Left ventricle myocardium inferior (tissue), 1 donor: ENCODE measurements at places on chromosomes 16 and 17. TPM values are rescaled to one million over a fixed set of nuclear protein-coding genes. Genes with fewer than 3 reads are reported as not detected.

DNA sequence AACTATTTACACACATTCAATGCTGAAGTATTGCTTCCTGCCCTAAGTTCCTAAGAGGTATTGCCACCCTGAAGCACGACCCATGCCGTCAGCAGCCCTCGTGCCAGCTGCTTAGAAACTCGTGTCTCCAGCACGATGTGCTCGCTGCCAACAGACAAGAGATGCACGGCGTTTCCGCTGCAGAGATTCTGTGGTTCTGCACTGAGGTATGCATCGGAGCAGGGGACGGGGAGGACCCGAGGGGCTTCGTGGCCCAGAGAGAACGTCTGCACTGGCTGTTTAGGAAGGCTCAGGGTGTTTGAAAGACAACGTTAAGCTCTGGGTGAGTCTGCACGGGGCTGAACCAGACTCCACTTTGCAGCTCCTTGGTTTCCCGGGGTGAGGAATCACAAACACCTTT lies 82.7 kb upstream of the CREBBP start:
- no peak for DNase-seq

- DNase-seq, result no peak
Observed at GRCh38 chr17:47717979-47718621, 14.9 kb upstream of the TBX21 start.

- DNase-seq, result no peak
Observed at GRCh38 chr16:67719778-67720144, 645 bp upstream of the GFOD2 start.

ST6GALNAC1 gene
- total RNA-seq, result 3.1 TPM

CIBAR2 gene
- not detected for total RNA-seq

CASKIN1 gene
- total RNA-seq, result 4.0 TPM

TPSD1 gene
- total RNA-seq, result not detected

KRT33A gene
- not detected for total RNA-seq

OR3A3 gene
- total RNA-seq, result not detected
